Stimulated activated CD4-positive, alpha-beta T cell treated with anti-CD3 and anti-CD28 coated beads, Interleukin-2, amount 100 ng/mL, for 48 hours (primary cell): ENCODE measurements at places on chromosomes 7 and 10.

DNA sequence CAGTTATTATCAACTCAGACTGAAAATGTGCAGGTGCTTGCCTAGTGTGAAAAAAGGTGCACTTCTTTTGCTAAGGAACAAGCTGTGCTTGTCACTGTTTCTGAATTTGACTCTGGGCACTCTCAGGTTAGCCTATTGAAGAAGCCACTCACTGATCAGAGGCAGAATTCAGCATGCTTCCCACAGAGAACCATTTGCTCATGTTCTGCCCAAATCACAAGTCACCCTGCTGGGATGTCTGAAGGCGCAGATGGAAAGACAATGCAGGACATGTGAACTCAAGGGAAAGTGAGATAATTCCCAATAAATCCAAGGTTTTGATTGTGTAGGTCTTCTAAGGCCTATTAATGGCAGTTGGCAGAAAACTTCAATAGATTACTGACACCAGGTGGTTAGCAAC is 47.8 kb upstream of the CSTF2T start:
- no peak for DNase-seq

DNA sequence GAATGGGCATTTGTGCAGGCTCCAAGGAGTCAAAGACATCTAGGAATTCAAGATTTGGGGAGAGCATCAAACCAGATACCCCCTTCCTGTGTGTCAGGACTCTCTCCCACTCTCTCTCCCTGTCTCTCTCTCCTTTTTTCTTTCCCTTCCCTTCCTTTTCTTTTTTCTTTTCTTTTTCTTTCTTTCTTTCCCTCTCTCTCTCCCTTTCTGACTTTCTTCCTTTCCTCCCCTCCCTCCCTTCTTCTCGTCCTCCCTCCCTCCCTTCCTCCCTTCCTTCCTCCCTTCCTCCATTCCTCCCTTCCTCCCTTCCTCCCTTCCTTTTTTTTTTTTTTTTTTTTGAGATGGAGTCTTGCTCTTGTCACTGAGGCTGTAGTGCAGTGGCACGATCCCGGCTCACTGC is 24.1 kb upstream of the MINDY3 start:
- no peak for DNase-seq

DNA sequence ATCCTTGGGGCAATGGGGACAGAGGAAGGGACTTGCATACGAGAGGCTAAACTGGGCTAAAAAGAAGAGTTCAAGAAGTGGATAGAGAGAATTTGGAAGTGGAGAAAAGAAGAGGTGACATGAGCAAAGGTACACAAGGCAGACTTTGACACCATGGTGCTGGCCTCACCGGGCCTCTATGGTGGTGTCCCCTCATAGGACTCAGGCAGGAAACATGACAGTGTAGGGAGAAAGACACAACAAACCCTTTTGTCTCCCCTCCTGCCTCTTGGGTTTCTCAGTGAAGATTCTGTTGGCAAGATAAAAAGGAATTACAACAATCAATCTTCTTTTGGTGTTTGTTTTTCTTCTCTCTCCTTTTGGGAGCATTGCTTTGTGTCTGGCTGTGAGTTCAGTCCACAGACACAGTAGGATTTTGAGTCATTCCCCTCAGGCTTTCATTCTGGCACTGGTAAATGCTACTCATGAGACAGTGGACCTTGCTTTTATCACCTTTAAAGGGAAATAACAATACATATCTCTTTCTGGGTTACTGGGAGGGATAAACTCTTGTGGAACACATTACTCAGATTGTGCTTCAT is 827.7 kb downstream of the TNS3 start:
- DNase-seq: no peak

DNA sequence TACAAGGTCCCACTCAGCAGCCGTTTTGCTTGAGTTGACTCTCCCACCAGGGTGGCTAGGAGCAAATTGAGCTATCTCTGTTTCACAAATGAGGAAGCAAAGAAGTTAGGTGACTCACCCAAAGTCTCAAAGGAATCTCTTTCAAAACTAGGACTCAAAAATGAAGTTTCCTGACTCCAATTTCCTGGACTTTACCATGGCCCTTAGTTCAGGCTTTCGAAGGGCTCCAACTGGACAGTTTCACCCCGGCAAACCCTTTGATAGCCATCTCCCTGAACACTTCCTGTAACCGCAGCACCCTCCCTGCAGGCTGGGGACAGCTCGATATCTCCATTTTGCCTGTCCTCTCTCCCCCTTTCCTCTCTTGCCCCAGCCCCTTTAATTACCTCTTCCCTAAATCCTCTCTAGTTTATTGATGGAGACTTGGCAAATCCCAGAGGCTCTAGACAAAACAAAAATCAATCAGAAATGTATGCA is 4.7 kb upstream of the AFAP1L2 start:
- DNase-seq: no peak

GRCh38 chr10:75355706-75356105 is 45.9 kb downstream of the ZNF503 start:
- DNase-seq: no peak

DNA sequence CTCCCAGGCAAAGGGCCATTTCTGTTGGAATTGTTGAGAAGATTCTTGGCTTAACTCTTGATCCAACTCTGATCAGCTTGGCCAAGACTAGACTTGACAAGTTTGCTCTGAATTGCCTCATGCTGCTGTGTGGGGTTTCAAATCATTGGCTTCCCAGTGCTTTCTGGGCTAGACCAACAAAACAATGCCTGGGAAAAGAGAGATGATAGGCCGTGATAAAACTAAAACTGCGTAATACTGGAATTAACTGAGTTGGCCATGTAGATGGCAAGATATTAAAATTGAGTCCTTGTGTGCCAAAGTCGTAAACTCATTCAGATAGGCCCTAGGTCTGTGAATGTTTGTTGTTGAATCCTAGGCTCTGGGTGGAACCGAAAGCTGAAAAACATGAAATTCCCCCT is 222.6 kb downstream of the MGMT start:
- no peak for DNase-seq

DNA sequence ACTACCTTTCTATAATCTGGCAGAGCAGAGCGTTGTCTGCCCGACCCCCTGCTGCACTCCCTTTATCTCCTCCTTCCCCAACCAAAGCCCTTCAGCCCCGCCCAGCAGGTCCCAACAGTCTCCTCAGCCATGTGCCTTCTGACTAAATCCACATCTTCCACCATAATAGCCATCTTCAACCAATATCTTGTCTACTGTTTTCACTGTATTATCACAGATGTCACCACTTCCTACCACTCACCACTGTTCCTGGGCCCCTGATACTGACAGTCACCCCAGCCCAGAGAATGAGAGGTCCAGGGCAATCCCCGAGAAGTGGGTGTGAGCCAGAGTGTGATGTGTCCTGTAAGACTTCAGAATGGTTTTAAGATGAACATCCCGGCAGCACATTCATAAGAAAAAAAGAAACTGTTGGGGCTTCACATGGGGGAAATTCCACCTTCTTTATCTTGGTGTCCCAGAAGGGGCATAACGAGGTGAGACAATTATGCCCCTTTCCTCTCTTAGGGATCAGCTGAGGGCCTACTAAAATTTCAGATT is 25.3 kb downstream of the CCDC6 start:
- peak; percentile 62 for DNase-seq

DNA sequence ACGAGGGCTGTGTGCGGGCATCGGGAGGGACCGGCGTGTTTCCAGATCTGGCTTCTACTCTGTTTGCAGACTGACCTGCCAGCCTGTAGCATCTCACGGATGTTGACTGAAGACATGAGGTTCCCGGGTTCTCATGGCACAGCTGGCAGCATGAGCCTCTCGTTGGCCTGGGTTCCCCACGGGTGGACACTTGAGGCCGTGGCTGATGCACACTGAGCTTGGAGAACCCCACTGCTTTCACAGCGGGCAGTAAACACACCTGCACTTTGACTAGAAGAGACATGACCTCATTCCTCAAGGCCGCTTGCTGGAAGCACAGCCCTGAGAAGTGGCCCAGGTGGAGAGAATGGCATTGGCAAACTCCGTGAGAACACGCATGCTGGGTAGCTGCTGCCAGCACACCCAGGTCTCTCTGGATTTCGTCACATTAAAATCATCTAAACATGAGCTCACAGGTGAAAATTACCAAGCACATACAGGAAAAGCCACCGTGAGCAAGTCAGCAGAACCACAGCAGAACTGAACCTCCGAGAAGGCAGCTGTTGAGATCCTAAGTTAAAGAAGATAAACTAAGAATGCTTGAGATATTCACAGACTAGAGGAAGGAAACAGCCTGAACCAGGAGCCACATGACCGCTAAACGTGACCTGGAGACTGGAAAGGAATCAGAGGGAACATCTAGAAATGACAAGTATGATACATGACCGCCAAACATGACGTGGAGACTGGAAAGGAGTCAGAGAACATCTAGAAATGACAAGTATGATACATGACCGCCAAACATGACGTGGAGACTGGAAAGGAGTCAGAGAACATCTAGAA is 32.5 kb downstream of the BNIP3 start:
- DNase-seq: no peak

DNA sequence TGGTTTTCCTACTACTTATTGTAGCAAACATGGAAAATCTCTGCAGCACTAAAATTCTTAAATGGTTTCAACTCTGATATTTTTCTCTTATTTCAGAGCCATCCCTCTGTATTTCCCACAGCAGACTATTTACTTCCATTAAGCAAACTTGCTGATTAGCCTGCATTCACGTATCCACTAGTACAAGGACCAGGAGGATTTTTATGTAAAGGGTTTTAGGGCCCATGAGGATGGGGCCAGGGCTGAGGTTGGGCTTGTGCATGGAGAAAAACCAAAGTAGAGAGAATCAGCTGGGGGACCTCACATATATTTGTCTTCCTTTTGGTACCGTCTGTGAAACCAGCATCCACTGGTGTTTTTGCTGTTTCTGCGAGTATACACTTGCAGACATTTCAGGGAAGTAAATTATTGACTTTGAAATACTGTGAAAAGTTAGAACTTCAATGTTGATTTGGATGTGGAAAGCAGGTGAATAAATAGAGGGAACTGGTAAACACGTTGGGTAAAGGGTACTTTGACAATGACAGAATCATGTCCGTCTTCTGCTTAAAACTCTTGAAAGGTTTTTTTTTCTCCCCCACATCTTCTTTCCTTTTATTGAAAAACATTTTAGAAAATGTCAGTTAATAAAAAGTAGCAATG is 44.3 kb downstream of the ERLIN1 start:
- DNase-seq: no peak

DNA sequence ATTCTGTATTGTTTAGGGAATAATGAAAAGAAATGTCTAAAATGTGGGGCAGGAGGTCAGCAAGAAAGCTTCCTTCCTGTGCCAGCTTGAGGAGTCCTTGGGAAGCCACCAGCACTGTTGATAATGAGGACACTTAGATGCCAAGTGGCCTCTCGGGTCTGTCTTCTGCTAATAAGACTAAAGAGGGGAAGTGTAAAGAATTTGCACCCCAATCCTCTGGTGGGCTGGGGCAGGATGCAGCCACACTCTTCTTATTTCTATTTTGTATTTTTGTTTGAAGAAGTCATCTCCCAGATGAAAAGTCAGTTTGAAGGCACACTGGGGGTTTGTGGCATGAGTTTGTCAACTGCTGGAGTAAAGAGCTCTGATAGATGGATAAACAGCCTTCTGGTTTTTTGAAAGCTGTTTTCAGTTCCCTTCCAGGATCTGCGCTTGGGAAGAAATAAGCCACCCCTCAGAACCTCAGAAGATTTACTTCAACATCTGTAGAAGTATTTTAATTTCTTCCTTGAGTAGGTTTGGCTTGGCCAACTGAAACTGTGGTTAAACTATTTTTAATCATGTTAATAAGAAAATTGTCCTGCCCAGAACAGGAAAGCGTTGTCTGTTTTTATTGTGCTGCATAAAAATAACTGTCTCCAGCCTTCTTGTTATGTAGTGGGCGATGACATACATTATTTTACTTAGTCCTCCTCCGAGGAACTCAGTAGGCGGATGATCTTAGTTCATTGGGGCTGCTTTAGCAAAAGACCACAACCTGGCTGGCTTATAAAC is 128.8 kb upstream of the GPR26 start:
- DNase-seq: no peak

- DNase-seq: no peak
Measured at GRCh38 chr7:116595063-116595462, 70.2 kb downstream of the CAV1 start.

DNA sequence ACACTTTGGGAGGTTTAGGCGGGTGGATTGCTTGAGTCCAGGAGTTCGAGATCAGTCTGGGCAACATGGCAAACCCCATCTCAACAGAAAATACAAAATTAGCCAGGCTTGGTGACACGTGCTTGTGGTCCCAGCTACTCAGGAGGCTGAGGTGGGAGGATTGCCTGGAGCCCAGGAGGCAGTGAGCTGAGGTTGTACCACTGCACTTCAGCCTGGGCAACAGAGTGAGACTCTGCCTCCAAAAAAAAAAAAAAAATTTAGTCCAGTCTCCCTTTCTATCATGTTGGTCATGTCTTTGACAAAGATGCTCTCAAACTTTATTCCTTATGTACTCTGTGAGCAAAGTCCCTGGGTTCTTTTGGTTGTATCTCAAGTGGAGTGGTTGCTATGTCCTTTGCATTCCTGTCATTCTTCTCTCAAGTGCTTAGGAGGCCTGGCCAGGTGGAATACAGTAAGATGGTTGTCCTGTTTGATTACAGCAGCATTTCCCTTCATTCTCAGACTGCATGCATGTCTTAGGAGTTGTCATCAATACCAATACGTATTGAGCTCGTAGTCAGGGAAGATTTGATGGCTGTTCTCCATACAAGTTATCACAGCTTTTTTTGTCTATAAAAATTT is 85.7 kb downstream of the MMRN2 start:
- no peak for DNase-seq

DNA sequence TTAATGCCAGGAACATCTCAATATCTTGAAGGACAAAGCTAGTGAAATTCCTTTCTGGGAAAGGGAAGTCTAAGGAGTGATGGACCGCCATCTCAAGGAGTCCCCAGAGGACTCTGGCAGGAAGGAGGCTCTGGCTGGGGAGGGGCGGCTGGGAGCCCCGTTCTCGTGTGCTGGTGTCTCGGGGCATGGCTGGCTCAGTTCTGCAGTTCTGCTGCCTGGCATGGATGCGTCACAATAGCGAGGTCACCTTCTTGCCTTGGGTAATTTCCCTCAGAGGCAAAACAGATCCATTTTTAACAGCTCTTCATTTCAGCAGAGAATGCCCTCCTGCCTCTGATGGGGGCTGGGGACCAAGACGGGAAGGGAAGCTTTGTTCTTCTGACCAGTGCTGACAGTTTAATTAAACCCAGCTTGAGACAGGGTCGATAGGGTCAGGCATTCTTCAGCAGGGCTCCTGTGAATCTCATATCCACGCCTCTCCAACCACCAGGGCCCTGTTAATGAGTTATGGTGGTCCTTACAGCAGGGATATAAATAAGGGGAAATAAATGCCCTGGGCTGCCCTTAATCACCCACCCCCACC is 35.7 kb downstream of the SLIT1 start:
- no peak for DNase-seq

DNA sequence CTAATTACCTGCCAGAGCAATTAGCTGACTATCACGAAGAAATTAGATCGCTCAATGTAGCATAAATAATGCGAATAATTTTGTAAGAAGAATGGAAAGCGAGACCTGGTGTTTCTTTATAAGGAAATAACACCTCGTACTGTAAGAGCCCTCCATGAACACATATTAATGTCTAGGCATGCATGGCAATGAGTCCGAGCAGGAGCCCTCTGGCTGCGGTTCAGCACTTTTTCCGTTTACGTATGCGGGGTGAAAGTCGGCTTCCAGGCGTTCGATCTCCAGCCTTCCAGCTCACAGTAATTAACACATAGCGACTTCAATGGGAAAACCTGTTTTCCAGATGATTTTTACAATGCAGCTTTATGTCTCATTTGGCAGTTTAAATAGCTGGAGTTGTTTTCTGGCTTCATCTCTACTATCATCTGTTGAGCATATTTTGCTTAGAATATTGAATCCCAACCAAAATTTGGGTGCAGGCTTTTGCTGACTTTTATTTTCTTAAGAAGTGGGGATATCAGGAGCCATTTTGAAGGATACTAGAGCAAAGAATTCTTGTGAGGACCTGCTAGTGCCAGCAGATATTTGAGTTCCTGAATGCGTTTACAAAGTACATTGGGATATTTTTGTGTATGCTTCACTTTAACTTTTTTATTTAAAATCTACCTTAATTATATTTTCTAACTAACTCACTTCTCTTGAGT is 7.2 kb upstream of the SP8 start:
- no peak for DNase-seq
